ENCODE measurements at places on chromosomes 12 and 14. TPM values are rescaled to one million over a fixed set of nuclear protein-coding genes. Genes with fewer than 3 reads are reported as not detected.

SLC10A1 gene
- not detected for total RNA-seq

RARG gene
- 16.4 TPM for total RNA-seq

EPS8 gene
- 180 TPM for total RNA-seq

TSPAN8 gene
- total RNA-seq, result 0.59 TPM

GPHN gene
- 21.3 TPM for total RNA-seq

EML5 gene
- not detected for total RNA-seq

DBX2 gene
- not detected for total RNA-seq

LPAR5 gene
- total RNA-seq, result not detected

EFS gene
- total RNA-seq, result 8.9 TPM

ARG2 gene
- total RNA-seq, result 5.9 TPM

DYNC1H1 gene
- total RNA-seq, result 432 TPM

CLEC7A gene
- total RNA-seq, result not detected

MSI1 gene
- not detected for total RNA-seq

OR6C6 gene
- total RNA-seq, result not detected

OR4K13 gene
- total RNA-seq, result not detected

LHX5 gene
- total RNA-seq, result not detected

PFKM gene
- 51.6 TPM for total RNA-seq

TAS2R50 gene
- 2.1 TPM for total RNA-seq

RDH12 gene
- not detected for total RNA-seq

ATG101 gene
- 33.1 TPM for total RNA-seq

CREBL2 gene
- 22.0 TPM for total RNA-seq

MANSC1 gene
- 9.8 TPM for total RNA-seq

JKAMP gene
- 40.7 TPM for total RNA-seq

HOMEZ gene
- 6.7 TPM for total RNA-seq

TEP1 gene
- 13.4 TPM for total RNA-seq

RPGRIP1 gene
- total RNA-seq, result not detected

BEGAIN gene
- 0.69 TPM for total RNA-seq

TMEM179 gene
- total RNA-seq, result not detected

TAS2R42 gene
- not detected for total RNA-seq

KRT71 gene
- not detected for total RNA-seq

RD3L gene
- total RNA-seq, result not detected

FAM222A gene
- 0.64 TPM for total RNA-seq

MUCL1 gene
- not detected for total RNA-seq

CCDC60 gene
- total RNA-seq, result not detected

SYNE2 gene
- total RNA-seq, result 21.8 TPM

CDCA3 gene
- 0.88 TPM for total RNA-seq

ENDOU gene
- total RNA-seq, result not detected
